Activated gamma-delta T cell treated with Interleukin-2 at 50 U/mL for 16 hours (primary cell): ENCODE measurements at places on chromosomes 11 and 22.
A peak's percentile ranks its signal among the peaks of the same experiment; 100 is the strongest.

DNA sequence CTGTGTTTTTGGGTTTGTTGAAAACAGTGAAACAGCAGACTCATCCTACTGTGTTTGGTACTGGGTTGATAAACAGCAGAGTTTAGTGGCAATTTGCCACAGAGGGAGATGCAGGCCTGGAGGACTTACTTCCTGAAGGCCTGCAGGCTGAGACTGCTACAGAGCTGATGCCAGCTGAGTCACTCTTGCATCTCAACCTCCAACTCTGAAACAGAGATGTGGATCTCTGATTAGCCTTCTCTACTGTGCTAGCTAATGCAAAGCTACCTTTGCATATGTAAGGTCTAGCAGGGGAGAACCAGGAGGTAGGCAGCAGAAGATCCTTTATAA, 14.3 kb downstream of the ATP5MG start:
- no peak for DNase-seq

GRCh38 chr22:36763576-36763975, 12.3 kb downstream of the IFT27 start:
- no peak for DNase-seq

- DNase-seq, result no peak
These were observed 26.2 kb upstream of the SLC37A2 start for GRCh38 chr11:125036933-125037332.

DNA sequence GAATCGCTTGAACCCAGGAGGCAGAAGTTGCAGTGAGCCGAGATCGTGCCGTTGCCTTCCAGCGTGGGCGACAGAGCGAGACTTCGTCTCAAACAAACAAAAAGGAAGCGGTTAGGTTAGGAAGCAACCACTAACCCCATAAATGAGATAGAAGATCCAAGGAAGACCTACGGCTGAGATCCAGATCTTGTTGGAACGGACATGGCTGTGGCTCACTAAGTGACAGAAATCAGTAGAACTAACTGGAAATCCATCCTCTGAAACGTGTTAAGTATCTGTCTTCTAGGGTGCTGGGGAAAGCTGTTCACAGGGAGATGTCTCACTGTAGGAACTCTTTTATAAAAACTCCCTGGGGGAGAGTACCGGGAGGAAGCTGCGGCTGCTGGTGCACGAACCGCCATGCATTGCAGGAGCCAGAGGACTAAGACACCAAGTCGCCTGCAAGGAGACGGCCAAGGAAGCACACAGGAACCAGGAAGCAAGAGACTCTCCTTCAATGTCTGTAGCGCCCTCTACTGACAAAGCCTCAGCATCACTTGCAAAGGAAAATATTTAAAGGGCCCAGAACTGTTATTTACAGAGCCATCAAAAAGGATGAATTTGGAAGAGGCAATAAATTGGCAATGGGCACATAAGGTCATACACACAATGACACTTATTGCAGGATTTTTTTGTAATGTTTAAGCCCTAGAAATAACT, 16.9 kb upstream of the SPTY2D1 start:
- DNase-seq, result peak; percentile 16

DNA sequence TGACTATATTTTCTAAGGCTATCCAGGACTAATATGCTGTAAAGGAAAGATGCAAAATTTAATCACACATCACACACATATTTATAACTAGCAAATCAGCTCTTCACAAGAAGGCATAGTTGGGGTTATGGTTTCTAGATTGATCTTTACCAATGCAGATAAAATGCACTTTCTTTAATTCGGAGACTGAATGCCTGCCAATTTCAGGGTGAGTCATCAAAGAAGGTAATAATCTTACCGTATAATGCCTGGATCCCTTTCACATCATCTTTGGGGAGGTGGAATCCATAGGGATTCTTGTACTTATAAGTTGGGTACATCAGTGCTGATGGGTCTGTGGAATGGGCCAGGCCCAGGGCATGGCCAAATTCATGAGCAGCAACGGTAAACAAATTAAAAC, 16.4 kb downstream of the MMP20 start:
- no peak for DNase-seq

DNA sequence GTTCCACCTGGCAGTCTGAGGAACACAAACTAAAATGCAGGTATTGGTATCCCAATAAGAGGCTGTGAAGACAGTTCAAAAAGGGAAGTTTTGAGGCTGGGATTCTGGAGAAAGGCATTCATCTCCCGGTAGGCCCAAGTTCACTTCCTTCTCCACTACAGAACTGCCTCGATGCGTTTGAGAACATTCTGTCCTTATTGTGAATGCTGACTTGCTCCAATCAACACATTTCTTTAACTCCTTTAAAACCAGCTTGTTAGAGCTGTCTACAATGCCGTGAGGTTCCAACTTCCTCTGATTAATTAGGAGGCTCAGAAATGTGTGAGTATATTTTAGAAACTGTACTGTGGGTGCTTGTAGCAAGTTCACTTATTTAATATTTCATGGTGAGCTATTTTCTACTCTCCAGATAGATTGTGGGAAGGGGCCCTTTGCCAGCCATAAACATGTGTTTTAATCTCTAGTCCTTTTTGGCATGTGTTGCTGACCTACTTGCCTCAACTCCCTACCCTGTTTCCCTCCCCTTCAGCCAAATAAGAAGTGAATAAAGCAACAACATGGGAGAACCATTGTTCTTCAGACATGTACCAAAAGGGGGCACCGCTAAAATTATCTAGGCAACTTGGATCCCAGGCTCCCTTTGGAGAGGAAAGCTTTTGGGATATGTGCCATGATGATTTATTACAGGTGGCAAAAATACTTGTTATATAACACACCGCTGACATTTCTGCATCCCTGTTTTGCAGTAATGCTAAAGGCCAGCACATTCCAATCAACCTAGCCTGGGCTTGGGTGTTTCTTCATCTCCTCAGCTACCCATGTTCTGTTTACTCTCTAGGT, 245.6 kb downstream of the BLID start:
- DNase-seq, result no peak

DNA sequence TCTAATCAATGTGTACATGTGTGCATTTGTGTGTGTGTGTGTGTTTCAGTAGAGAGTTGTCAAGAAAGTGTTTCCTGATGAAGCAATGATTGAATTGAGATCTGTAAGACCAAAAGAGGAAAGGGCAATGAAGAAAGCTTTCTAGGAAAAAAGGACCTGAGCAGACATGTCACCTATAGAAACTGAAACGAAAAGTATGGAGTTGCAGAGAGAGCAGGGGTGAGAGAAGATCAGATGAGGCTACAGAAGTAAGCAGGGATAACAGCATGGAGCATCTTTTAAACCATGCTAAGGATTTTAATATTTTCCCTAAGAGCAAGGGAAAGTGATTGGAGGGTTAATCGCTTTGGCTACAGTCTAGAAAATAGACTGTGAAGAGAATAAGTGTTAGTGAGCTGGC, 1459.4 kb upstream of the TENM4 start:
- no peak for DNase-seq

GRCh38 chr22:33049119-33049729, 9.0 kb downstream of the SYN3 start:
- DNase-seq, result peak; percentile 44

DNA sequence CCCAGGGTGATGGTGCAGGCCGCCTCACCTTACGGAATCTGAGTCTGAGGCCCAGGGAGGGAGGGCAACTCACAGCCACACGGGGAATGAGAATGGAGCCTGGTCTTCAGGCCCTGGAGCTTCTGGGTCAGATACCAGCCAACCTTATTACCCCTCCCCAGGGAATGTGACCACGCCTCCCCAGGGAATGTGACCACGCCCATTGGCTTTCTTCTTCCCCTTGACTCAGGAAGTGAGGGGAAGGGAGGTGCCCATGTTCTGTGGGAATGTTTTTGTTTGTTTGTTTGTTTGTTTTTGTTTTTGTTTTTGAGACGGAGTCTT, 57.5 kb upstream of the RBFOX2 start:
- DNase-seq, result no peak

DNA sequence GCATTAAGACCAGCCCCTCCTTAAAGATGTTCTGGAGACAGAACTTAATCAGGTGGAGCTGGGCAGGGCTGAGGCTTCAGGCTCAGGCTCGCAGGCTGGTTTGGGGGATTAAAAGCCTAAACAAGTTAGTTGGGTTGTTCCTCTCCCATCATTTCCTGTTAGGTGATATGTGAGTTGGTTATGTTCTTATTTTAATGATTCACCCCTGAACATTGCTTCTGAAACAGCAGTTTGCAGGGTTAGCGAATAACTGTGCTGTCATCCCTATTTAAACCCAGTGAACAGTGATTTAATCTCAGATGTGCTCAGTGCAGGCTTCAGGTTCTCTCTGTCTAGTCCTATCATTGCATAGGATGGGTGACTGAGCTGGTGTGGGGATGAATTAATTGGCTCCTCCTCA, 47.4 kb upstream of the BIRC3 start:
- DNase-seq, result no peak

DNA sequence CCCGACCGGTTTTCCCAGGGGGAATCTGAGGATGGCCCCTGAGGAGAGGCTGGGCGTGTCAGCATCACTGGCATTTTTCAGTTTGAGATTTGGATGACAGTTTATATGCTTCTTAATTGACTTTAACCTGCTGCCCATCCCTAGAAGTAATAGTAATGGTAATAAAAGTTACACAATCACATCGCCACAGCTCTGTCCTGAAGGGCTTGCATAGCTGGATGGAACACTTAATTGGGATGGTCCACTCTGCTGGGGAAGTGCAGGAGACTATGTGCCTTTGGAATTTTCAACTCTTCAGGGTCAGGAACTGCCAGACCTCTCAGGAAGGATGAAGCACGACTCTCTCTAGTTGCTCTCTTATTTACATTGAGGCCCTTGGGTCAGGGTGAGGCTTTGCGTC, 16.2 kb downstream of the BARX2 start:
- no peak for DNase-seq

DNA sequence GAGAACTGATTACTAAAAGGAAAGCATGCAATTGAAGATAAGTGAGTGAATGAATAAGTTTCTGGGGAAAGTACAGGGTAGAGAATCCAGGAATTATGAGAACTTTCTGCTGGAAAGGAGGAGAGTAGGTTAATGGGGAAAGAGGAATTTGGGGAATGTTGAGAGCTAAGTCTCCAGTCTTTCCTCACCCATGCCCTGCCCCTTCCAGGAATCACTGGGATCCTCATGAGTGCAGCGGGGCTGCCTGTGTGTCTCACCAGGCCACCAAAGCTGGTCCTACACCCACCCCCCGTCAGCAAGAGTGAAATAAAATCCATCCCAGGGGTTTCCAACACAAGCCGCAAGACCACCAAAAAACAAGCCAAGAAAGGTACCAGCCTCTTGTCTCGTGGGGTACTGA, 17.0 kb downstream of the DTX4 start:
- no peak for DNase-seq

DNA sequence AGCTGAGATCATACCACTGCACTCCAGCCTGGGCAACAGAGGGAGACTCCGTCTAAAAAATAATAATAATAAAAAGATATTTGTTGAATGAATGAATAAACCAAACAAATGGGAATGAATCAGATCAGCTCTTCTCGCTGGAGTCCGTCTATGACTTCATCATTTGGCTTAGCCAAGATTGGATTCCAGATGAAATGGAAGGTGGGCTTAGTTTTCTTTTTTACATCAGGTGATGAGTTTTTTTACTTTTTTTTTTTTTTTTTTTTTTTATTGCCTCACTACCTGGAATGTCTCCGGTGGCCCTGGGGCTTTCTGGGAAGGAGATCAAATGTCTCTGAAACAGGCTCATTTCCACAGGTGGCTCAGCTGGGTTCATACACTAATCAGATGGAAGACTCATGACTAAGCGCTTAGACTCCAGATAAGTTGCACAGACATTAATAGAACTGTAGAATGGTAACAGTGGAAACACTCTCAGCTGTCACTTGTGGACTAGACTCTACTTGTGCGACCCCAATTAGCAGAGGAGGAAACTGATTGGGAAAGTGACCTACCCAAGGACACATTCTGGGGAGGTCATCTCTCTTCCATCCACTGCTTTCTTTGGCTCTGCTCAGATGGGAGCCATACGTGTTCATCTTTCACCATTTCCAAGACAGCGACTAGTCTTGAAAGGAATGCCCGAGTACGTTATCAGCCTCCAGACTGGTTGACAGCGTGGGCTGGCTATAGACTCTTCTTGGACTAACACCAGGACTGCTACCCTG, 20.5 kb upstream of the RBFOX2 start:
- DNase-seq, result no peak

DNA sequence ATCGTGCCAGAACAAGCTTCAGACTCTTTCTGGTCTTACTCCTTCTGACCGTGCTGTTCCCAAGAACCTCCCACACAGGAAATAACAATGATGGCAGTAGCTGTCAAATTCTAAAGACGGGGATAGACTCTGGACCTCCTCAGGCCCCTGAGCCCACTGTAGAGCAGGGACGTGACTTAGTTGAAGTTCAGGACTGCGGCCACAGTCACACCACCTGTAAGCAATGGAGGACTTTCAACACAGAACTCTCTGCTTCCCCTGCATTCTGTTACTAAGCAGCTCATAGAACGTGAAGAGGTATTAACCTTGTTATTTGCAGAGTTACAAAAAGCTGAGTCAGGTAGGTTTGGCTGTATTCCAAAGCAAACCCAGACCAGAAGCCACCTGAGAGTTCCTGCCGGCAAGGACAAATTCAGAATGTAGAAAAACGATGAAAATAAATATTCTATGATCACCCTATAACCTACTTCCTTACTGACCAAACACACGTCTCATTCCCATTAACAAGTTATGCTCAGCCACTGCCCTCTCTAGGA, 12.7 kb downstream of the TMEM45B start:
- DNase-seq, result no peak

DNA sequence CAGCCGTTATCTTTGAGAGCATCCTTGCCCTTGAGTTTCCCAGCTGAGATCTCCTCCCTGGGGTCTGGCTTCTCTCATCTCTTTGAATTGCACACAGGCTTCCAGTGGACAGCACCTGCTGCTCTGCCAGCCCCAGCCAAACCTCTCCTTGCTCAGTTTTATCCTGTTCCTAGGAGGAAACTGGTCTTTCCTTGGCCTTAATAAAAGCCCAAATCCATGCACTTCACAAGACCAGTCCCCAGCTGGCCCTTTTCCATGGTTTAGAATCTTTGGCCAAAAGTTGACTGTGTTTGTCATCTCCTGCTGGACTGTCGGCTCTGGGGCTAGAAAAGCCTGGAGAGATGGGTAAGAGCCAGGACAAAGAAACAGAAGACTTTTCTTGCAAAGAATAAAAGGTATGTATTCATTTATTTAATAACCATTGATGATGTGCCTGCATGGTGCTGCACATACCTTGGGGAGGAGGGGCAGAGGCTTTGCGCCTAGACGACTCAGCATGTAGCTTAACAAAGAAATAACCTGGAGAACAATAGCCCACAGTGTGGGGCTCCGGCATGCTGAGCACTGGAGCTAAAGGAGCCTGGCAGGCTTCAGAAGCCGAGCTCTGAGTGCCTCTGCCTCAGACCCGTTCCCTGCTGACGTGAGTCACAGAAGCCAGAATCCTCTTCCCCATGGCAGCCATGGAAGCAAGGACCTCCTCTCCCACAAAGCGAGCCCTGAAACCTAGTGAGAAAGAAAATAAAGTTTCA, 319.3 kb upstream of the B3GAT1 start:
- no peak for DNase-seq

- DNase-seq, result no peak
These were observed 3.7 kb downstream of the ASPHD2 start for GRCh38 chr22:26432619-26433311.

DNA sequence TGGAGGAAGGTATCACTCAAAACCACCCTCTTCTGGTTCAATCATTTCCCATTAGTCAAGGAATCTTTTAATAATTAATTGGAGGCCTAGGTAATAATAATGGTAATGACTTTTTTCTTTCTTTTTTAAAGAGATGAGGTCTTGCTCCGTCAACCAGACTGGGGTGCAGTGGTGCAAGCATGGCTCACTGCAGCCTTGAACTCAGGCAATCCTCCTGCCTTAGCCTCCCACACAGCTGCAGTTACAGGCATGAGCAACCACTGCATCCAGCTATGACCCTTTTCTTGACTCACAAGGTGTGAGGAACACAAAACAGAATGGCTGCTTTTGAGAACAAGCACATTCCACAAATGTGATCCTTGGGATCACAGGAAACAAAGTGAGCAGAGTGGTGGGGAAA, 3.6 kb downstream of the POLDIP3 start:
- DNase-seq, result no peak
